ENCODE measurements at places on chromosomes 16 and 17.

- DNase-seq, result no peak
Observed at GRCh38 chr17:1865252-1866037, 35.6 kb downstream of the RPA1 start.

DNA sequence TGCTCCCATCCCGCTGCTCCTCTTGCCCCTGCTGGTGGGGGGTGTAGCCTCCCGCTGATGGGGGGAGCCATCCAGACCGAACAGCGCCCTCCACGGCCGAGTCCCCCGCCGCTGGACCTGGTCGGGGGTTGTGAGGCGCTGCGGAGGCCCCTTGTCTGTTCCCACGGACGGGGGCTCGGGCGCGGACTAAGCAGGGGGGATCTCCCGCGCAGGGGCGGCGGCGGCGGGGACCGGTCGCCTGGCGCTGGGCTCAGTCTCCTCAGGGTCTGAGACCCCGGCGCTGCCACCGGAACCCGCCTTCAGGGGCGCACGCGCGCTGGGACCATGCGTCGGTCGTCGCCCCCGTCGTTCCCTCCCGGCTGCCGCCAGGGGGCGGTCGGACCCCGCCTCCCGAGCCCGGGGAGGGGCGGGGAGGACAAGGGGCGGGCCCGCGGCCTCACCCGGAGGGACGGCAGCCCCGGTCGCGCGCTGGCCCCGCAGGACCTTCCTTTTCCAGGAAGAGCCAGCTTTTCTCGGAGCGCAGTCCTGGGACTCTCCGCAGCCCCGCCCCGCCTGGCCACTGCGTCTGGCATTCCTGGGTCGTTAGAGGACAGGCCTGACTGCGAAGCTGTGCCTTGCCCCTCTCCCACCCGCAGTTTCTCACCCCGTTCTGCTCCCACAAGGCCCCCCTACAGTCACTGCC, 6.3 kb upstream of the IL32 start:
- peak; percentile 50 for DNase-seq

GRCh38 chr17:78421534-78422266, 43.3 kb downstream of the PGS1 start:
- no peak for DNase-seq

DNA sequence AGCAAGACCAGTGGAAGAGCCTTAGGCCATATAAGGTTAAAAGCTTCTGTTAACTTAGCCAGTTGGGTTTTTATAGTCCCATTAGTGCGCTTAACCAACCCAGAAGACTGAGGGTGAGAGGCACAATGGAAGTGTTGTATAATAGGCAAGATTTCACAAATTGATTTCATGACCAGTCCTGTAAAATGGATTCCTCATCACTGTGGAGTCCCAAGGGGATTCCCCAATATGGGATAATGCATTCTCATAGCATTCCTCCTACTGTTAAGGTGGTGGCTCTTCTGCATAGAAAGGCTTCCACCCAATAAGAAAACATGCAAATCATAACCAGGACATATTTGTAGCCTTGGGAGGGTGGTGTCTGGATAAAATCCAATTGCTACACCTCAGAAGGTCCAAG, 22.1 kb upstream of the B4GALNT2 start:
- no peak for DNase-seq

GRCh38 chr16:87698241-87698640, 67.5 kb downstream of the KLHDC4 start:
- no peak for DNase-seq

GRCh38 chr17:10162096-10162495, 36.3 kb downstream of the GAS7 start:
- no peak for DNase-seq

GRCh38 chr16:57028086-57028485, 38.7 kb downstream of the NLRC5 start:
- DNase-seq, result no peak

DNA sequence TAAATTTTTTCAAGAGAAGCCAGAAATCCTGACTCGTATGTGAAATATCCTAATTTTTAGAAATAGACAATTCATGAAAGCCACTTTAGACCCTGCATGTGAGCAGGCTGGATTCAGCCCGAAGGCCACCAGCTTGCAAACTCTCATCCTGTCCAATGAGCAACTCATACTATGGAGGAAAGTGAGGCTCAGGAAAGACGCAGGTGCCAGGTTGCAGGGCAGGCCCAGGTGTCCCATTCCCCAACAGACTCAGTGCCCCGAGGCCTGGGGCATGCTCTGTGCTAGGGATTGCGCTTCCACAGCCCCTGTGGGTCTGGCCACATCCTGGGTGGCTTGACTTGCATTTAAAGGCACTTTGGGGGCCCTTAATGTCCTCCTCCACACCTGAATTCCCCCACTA, 16.7 kb upstream of the RASD1 start:
- no peak for DNase-seq

GRCh38 chr17:27282054-27282551, 11.8 kb upstream of the WSB1 start:
- no peak for DNase-seq

Measured in GOT3 (cell line).